Right atrium auricular region (tissue), 2 donors: ENCODE measurements at places on chromosomes 5 and 9. TPM values are rescaled to one million over a fixed set of nuclear protein-coding genes. Genes with fewer than 3 reads are reported as not detected.
A peak's percentile ranks its signal among the peaks of the same experiment; 100 is the strongest.

The MAMDC2 gene
- 32.5 TPM for total RNA-seq

The IFNA14 gene
- total RNA-seq = not detected

The CEP120 gene
- 11.8 TPM for total RNA-seq

The PDE8B gene
- total RNA-seq = 64.5 TPM

The CFAP157 gene
- total RNA-seq = not detected

The AQP7 gene
- total RNA-seq = 58.4 TPM

The F2RL2 gene
- 3.7 TPM for total RNA-seq

The ZFP2 gene
- total RNA-seq = 0.43 TPM

The MYMK gene
- total RNA-seq = not detected

The SPINK6 gene
- total RNA-seq = not detected

The SPINK1 gene
- total RNA-seq = not detected

The ABO gene
- total RNA-seq = 1.1 TPM

The LTC4S gene
- 9.0 TPM for total RNA-seq

The TICAM2 gene
- 0.67 TPM for total RNA-seq

The HCN1 gene
- 4.4 TPM for total RNA-seq

The CPEB4 gene
- 79.5 TPM for total RNA-seq

GRCh38 chr5:5793242-5794117 lies 371.0 kb downstream of the ICE1 start:
- DNase-seq = no peak

- no peak for DNase-seq
Measured at GRCh38 chr5:169331292-169331852, 30.4 kb upstream of the SLIT3 start.

- no peak for DNase-seq
Measured at GRCh38 chr5:130023604-130024003, 119.3 kb downstream of the CHSY3 start.

- DNase-seq = no peak
Measured at GRCh38 chr9:99516657-99517049, 294.6 kb downstream of the SEC61B start.

DNA sequence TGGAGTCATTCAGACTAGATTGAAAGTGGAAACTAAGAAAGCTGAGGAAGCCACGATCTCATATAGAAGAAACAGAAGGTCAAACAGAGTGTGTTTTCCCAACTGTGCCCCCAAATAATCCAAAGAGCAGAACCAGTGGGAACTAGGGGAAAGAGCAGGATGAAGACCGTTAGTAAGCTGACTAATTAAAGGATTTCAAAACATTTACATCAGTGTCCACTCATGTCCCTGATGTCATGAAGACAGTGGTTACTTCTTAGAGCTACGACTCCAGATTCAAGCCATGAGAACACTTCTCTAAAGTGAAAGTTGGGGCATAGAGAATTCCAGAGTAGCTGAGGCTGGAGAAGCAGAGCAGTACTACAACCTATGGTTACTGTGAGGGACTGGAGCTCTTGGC lies 119.6 kb upstream of the SLC12A2 start:
- no peak for DNase-seq

DNA sequence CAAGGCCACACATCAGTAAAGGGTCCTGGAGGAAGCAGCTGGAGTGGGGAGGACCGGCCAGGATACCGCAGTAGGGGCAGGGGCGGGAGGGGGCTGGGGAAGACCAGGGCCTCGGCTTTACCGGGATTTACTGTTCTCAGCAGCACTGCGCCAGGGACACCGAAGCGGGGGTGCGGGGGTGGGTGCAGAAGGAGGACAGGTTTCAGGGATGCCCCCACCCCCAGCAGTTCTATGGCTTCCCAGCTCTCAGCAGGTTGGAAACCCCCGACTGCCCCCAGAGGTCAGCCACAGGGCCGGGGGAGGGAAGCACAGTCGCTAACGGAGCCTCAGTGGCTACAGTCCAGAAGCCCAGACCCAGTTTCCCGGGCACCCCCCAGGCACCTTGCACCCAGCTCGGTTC lies 21.3 kb downstream of the NR5A1 start:
- DNase-seq = no peak

GRCh38 chr5:83540105-83540504 lies 68.6 kb downstream of the VCAN start:
- no peak for DNase-seq

DNA sequence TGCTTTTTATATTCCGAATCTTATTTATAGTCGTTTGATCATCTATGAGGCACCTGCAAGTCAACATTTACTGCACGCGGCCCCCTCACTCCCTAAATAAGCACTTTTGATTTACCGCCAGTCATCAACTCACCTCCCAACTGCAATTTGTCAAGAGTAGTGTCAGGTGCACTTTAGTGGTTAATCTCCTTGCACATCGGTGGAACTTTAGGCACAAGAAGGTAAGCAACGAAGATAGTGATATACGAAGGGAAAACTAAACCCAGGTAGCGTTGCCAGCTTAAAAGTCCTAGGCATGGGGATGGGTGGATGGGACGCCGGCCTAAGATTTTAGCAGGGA lies 513 bp upstream of the RNF180 start:
- DNase-seq = no peak

GRCh38 chr5:108432024-108432423 lies 50.1 kb upstream of the FBXL17 start:
- DNase-seq = no peak

GRCh38 chr5:22591461-22591860 lies 261.7 kb downstream of the CDH12 start:
- DNase-seq = no peak

DNA sequence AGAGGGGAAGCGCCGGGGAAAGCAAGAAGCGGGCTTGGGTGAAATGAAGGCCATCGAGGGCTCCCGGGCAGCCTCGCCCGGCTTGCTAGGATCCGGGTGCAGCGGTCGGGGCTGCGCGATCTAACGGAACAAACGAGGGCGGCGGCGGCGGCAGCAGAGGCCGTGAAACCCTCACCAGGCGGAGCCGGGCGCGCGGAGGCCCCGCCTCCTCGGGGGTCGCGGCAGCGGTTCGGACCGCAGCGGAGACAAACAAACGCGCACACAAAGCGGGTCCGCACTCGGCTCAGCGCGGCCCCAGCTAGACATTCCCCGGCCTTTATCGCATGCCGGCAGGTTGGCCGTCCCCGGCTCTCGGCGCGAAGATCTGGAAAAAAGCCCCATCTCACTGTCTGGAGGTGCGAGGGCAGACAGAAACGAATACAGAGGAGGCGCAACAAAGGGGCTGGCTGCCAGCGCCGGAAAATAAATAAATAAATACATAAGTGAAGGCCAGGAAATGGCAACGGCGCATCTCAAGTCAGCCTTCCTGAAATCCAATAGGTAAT lies 10.5 kb upstream of the TRIM36 start:
- DNase-seq = no peak

DNA sequence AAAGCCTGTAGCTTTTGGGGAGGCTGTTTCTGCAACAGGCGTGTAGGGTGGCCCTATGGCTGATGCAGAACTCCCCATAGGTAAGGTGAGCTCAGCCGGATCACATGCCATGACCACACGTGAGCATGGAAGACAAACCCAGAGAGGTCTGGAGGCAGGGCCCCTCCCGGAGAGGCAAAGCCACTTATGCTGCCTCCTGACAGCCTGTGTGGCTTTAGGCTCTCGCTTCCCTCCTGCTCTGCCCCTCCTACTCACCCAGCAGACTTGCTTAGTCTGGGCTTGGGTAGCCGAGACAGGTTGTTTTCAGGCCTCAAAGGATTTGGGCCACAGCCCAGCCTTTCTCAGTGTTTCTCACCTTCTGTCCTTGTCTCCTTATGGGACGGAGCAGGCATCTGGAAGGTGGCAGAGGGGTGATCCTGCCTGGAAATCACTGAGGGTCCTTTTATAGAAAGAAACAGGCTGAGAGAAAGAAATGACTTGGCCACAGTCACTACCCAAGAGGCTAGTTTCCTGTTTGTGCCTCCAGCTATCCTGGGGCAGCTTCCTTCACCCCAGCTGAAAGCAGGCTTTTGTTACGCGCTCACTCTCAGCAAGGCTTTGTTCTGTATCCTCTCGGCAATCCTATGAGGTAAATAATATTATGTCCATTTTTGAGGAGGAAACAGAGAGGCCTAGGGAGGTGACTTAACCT lies 89.9 kb downstream of the DAB2IP start:
- DNase-seq = no peak

DNA sequence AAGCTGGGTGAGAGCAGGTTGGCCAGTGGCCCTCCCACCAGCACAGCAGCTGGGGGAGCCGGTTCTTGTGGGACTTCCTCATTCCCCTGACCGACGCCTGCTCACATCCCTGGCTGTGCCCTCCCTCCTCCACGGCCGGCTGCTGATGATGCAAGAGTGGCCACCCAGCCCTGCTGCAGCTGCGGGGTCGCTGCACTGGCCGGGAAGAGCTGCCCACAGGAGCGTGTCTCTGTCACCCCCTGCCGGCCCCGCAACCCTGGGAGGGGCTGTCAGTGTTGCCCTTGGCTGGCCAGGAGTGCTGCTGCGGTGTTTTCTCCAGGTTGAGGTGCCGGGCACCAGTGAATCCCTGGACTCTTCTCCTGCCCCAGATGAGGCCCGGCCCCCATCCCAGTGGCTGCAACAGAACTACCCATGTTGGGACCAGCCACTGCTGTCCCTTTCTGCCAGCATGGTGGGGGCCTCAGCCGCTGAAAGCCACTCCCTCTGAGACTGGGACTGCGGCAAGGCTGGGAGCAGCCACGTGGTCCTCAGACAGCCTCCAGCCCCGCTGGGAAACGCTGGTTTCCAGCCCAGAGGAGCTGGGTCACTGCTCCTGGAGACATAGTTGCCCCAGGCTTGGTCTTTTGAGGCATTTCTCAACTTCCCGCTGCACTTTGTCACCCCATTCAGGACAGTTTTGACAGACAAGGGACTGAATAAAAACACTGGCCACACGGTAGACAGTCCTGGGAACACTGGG lies 739 bp downstream of the CARD9 start:
- DNase-seq = peak; percentile 79

- DNase-seq = no peak
Measured at GRCh38 chr5:40906351-40906751, 2.9 kb upstream of the C7 start.

GRCh38 chr5:42120070-42120469 lies 195.0 kb downstream of the FBXO4 start:
- no peak for DNase-seq

DNA sequence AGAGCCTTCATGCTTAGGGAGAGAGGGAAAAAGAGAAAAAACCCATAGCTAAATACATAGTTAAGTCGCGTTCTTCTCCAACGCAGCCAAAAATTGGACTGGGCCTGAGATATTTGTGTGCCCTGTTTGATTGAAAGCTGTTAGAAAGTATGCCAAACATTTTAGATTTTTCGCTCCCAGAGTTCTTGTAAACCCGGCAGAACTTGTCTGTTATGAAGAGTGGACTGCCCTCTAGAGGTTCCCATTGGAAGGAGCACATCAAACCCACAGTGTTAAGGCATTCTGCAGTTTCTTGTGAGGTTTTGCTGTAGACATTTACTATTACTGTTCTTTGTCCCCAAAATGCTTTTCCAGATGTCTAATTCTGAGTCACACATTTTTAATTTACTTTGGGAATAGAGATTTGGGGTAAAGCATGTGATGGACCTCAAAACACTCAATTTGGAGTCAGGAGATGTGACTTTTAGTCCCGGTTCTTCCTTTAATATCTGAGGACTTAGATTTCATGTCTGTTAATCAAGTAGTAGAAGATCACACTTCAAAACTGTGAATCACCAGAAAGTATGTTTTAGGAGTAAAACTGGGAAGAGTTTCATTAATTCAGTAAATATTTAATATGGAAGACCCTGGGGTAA lies 96.6 kb downstream of the PCSK1 start:
- peak; percentile 88 for DNase-seq

GRCh38 chr9:110638381-110638954 lies 30.1 kb upstream of the MUSK start:
- no peak for DNase-seq

GRCh38 chr5:14706615-14707021 lies 42.1 kb downstream of the OTULIN start:
- no peak for DNase-seq

DNA sequence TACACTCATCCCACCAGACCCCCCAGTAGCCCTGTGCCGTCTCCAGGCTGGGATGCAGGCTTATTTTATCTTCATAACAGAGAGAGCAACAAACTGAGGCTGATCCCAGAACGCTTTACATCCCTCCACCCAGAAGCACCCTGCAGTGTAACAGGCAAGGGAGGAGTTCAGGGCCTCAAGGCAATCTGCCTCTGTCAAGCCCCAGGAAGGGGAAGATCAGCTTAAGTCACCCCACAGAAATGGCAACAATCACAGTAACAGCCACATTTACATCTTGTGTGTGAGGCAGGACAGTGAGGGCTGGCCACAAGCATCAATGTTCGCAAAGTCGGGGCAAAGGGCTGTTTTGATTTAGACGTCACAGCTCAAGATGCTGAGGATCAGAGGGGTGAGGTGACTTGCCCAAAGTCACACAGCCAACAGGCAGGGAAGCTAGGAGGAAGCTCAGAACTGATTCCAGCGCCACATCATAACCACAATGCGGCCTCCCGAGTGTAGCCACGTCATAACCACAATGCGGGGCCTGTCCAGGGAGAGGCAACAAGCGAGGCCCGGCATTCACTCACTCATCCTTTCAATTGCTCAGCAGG lies 14.4 kb downstream of the STK10 start:
- DNase-seq = no peak

GRCh38 chr9:4674783-4675182 lies 4.6 kb upstream of the CDC37L1 start:
- DNase-seq = no peak

GRCh38 chr5:34589832-34590231 lies 66.3 kb upstream of the RAI14 start:
- DNase-seq = no peak

- no peak for DNase-seq
Measured at GRCh38 chr5:8474569-8474930, 605.6 kb downstream of the MTRR start.

DNA sequence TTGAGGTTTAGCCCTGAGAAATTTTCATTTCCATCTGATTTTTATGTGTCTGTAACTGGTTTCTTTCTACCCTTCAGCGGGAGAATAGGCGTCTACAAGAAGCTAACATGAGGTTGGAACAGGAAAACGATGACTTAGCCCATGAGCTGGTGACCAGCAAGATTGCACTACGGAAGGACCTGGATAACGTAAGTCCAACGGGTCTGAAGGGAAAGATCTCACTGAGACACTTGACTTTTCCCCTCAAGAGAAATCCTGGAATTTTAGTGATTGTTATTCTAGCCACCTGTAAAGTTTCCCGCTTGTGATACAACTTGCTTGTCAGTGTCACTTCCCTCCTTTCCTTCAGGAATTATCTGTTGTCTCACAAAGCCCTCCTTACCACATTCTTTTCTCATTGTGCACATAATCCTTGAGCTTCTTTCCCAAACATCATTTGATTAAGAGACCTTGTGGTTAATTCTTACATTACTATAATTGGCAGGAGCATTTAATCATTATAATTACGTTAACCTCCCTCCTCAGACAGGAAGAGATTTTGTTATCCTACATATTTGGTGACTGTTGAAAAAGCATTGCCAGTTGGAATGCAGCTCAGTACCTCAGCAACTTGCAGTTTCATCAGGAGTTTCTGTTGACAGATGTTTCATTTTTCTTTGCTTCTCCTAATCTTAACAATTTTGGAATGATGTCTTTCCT lies 56.9 kb downstream of the GPR21 start:
- no peak for DNase-seq

- DNase-seq = no peak
Measured at GRCh38 chr5:163437011-163437308, 435 bp upstream of the CCNG1 start.
